Lower leg skin (tissue), 4 donors: ENCODE measurements at places on chromosomes 3 and 15.

DNA sequence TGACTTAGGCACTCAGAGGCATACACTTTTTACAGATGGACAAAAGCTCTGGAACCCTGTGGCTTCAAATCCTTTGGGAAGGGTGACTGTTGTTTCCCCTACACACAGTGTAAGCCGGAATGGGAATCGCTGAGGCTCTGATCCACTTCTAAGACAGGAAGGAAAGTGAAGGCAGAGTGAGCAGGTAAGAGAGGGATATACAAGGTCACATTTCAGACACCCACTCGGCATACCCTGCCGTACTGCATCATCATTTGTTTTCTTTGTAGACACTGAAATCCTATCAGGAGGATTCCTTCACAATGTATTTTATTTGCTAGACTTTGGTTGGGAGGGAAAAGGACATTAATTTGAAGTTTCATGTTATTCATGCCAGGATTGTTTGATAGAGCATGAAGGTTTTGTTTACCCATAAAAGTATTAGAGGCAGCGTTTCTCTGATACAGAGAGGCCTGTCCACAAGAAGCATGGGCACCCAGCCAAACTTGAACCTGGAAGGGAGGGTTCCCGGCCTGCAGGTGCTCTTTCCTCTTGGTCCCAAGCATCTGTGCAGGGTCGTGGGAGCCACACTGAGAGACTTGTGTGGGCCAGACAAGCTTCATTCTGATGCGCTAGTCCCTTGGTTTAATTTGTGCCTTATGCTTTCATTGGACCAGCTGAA lies 21.9 kb upstream of the POLR2M start:
- DNase-seq = no peak

DNA sequence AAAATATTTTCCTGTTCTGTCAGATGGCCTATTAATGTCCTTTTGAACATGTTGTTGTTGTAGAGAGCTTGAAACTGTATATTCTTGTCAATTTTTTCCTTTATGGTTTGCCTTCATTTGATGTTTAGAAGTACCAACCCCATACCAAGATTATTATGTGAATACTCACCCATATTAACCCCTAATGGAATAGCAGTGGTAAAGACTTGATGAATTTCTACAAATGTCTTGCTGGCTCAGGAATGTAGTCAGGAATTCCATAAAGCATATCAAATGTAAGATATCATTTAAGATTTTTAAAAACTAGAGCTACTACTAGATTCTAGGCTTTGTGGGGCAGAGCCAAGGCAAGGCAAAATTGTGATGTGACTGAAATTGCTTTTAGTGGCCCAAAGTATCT lies 30.0 kb downstream of the MYO5A start:
- DNase-seq = no peak

DNA sequence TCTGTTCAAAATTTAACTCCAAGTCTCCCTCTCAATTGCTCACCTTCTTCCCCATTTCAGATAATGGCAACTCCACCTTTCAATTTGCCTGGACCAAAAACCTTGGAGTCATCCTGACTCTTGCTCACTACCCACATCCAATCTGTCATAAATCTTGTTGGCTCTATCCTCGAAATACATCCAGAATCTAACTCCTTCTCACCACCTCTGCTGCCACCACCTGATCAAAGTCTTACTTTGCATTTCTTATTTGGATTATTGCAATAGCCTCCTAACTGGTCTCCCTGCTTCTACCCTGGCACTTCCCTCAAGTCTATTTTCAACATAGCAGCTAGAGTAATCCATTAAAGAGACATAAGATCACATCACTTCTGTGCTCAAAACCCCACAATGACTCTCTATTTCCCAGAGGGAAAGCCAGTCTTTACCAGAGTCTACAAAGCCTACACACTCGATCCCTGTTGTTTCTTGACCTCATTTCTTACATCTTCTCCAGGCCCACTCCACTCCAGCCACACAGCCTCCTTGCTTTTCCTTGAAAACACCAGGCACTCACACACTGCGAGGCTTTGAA lies 86.6 kb downstream of the GPR156 start:
- DNase-seq = no peak

GRCh38 chr15:55917881-55918296 lies 75.5 kb downstream of the NEDD4 start:
- DNase-seq = no peak

GRCh38 chr3:16632395-16632794 lies 27.2 kb upstream of the DAZL start:
- no peak for DNase-seq

DNA sequence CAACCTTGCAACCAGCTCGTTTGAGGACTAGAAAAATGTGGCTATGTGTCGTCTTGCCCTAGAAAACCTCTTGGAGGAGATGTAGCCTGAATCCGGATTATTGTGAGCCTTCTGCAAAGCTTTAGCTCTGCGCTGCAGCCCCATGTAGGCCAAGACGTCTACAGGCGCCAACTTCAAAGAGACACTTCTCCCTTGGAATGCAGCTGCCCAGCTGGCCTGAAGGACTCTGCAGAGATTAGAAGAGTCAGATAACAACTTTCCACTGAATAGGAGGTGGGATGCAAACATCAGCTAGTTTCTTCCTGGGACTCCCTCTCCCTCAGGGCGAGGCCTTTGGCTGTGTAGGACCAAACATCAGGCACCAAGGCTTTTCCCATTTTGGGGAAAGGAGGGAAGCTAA lies 356.5 kb upstream of the IL12A start:
- DNase-seq = no peak

- no peak for DNase-seq
Observed at GRCh38 chr3:62688050-62688449, 187.2 kb downstream of the CADPS start.

GRCh38 chr15:50183112-50183794 lies 1.3 kb downstream of the SLC27A2 start:
- DNase-seq = no peak

GRCh38 chr3:82556113-82556512 lies 794.7 kb upstream of the GBE1 start:
- no peak for DNase-seq

GRCh38 chr3:41808618-41809017 lies 153.3 kb downstream of the ULK4 start:
- no peak for DNase-seq

- no peak for DNase-seq
Observed at GRCh38 chr3:4417449-4417848, 49.6 kb downstream of the SUMF1 start.

DNA sequence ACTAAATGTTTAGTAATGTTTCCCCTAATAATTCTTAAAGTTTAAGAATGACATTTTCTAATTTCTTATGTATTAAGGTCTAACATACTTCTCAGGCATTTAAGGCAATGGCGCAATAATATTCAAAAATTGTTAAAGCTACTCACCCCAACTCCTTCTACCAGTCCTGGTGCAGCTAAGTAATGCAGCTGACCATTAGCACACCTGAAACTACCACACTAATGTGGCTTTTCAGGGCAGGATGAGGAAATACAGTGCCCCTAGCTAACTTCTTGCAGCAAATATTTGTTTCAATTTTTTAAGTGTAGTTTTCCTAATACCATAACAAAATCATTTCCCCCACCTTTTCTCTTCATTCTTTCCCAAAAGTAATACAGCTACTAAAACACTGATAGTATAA lies 827.7 kb downstream of the FHIT start:
- DNase-seq = no peak

- no peak for DNase-seq
Observed at GRCh38 chr3:81692766-81693165, 68.7 kb downstream of the GBE1 start.

DNA sequence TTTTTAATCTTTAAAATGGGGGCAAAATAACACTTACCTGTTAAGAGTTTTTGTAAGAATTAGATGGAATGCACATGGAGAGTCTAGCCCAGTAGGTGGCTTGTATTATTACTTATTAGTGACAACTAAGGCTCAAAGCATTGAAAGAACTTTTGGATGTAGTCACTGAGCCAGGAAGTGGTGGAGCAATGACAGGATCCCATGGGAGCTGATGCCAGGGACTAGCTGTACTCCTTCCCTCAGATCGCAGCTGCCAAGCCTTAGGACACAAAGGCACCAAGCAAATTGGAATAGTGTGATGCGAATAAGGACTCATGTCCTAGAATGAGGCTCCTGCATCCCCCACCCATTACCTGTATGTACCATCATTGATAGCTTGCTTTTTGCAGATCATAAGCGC lies 370.4 kb upstream of the RGMA start:
- DNase-seq = no peak
